M059J (cell line): ENCODE measurements at places on chromosomes 7 and 10. TPM values are rescaled to one million over a fixed set of nuclear protein-coding genes. Genes with fewer than 3 reads are reported as not detected.

SH2D4B gene
- total RNA-seq, result not detected in 2 replicates

PKD2L1 gene
- not detected in 2 replicates for total RNA-seq

APBB1IP gene
- total RNA-seq, result 0.37 TPM in 1 of 2 replicates, not detected in the other

PALS2 gene
- total RNA-seq, result 12.1 and 27.9 TPM in 2 replicates

TAS2R3 gene
- not detected in 2 replicates for total RNA-seq

CELF2 gene
- 0.05 and 0.76 TPM in 2 replicates for total RNA-seq

SHLD2 gene
- total RNA-seq, result 19.7 and 20.9 TPM in 2 replicates

PRKG1 gene
- 1.7 and 2.2 TPM in 2 replicates for total RNA-seq

METTL27 gene
- 1.7 and 1.9 TPM in 2 replicates for total RNA-seq

PLPP4 gene
- total RNA-seq, result 55.4 and 69.2 TPM in 2 replicates

GBX1 gene
- not detected in 2 replicates for total RNA-seq

TMEM236 gene
- total RNA-seq, result not detected in 2 replicates

PRSS2 gene
- not detected in 2 replicates for total RNA-seq

DRGX gene
- not detected in 2 replicates for total RNA-seq

FAM237B gene
- not detected in 2 replicates for total RNA-seq

PIP gene
- not detected in 2 replicates for total RNA-seq

KCNH2 gene
- 0.30 and 0.37 TPM in 2 replicates for total RNA-seq

FFAR4 gene
- total RNA-seq, result not detected in 2 replicates

EFCAB10 gene
- total RNA-seq, result 0.39 TPM in 1 of 2 replicates, not detected in the other

FAM180A gene
- 1.9 and 3.4 TPM in 2 replicates for total RNA-seq

MKX gene
- total RNA-seq, result 0.64 and 1.8 TPM in 2 replicates

OR9A2 gene
- not detected in 2 replicates for total RNA-seq

ADAP1 gene
- 0.37 and 0.84 TPM in 2 replicates for total RNA-seq

SLIT1 gene
- total RNA-seq, result not detected in 2 replicates

IDI2 gene
- total RNA-seq, result not detected in 2 replicates

IGF2BP3 gene
- 50.6 and 76.9 TPM in 2 replicates for total RNA-seq

SLC26A5 gene
- not detected in 2 replicates for total RNA-seq

STRIP2 gene
- total RNA-seq, result 7.8 and 12.1 TPM in 2 replicates
